ENCODE measurements at places on chromosomes 7 and 10. TPM values are rescaled to one million over a fixed set of nuclear protein-coding genes. Genes with fewer than 3 reads are reported as not detected.

The DMBT1 gene
- total RNA-seq = not detected

The HOGA1 gene
- total RNA-seq = 0.85 TPM

The IPMK gene
- total RNA-seq = 6.7 TPM

The STEAP1 gene
- 27.6 TPM for total RNA-seq

The MAGI2 gene
- total RNA-seq = 2.4 TPM

The LIPN gene
- not detected for total RNA-seq

The PLXNA4 gene
- 1.5 TPM for total RNA-seq

The CYP26C1 gene
- 1.9 TPM for total RNA-seq

The STAM gene
- total RNA-seq = 12.9 TPM

The TFAM gene
- total RNA-seq = 39.0 TPM

The MEPCE gene
- total RNA-seq = 56.5 TPM

The C10orf90 gene
- not detected for total RNA-seq

The GHITM gene
- total RNA-seq = 192 TPM

The ASB10 gene
- total RNA-seq = not detected

The WIPF3 gene
- total RNA-seq = 0.17 TPM

The SEMA3D gene
- total RNA-seq = 20.4 TPM

The TAC1 gene
- total RNA-seq = not detected

The SPDYE8 gene
- total RNA-seq = not detected

The OPN1SW gene
- not detected for total RNA-seq

The HEPACAM2 gene
- not detected for total RNA-seq

The CNTNAP2 gene
- total RNA-seq = not detected

The MMP21 gene
- total RNA-seq = 0.34 TPM

The ARMH3 gene
- total RNA-seq = 9.4 TPM

The DKK1 gene
- total RNA-seq = 18.6 TPM

The TMEM270 gene
- total RNA-seq = not detected

The DRGX gene
- not detected for total RNA-seq

The ZNF722 gene
- not detected for total RNA-seq

The ADRB1 gene
- total RNA-seq = 19.0 TPM

The ZNF503 gene
- total RNA-seq = 1.2 TPM

The CYP2C9 gene
- not detected for total RNA-seq

The FFAR4 gene
- not detected for total RNA-seq

The EN2 gene
- not detected for total RNA-seq

The TEX36 gene
- total RNA-seq = not detected

The CYP17A1 gene
- not detected for total RNA-seq

The C10orf67 gene
- total RNA-seq = not detected

The NUTM2B gene
- 0.33 TPM for total RNA-seq

The CDK1 gene
- total RNA-seq = 38.8 TPM

The ZNF117 gene
- 4.8 TPM for total RNA-seq

The OR9A2 gene
- not detected for total RNA-seq

The SCIN gene
- 2.6 TPM for total RNA-seq

The PNLIPRP3 gene
- total RNA-seq = not detected

The PSD gene
- 0.34 TPM for total RNA-seq

The MYH16 gene
- not detected for total RNA-seq

The PTPRE gene
- total RNA-seq = 178 TPM

The TAS2R41 gene
- total RNA-seq = not detected

The GLI3 gene
- 1.0 TPM for total RNA-seq

The WNT8B gene
- not detected for total RNA-seq

The HPSE2 gene
- total RNA-seq = not detected

The GIMAP5 gene
- 350 TPM for total RNA-seq

The GIMAP8 gene
- total RNA-seq = 157 TPM

The MARVELD1 gene
- 24.4 TPM for total RNA-seq

The ITPRIP gene
- total RNA-seq = 29.3 TPM

The ADAP1 gene
- total RNA-seq = 1.7 TPM

All from dermis blood vessel endothelial cell (primary cell).